Stimulated activated CD4-positive, alpha-beta T cell treated with anti-CD3 and anti-CD28 coated beads, Interleukin-12 subunit alpha, Interleukin-12 subunit beta, amount 100 ng/mL, for 24 hours (primary cell): ENCODE measurements at places on chromosomes 16 and 17.

GRCh38 chr17:81337476-81337879, 42.4 kb upstream of the SLC38A10 start:
- DNase-seq: no peak

GRCh38 chr16:65106757-65107156, 15.1 kb downstream of the CDH11 start:
- DNase-seq: no peak

GRCh38 chr16:74832228-74832627, 57.6 kb upstream of the FA2H start:
- DNase-seq: no peak

- no peak for DNase-seq
These were observed 489 bp downstream of the ZC3H18 start for GRCh38 chr16:88570691-88571092.

DNA sequence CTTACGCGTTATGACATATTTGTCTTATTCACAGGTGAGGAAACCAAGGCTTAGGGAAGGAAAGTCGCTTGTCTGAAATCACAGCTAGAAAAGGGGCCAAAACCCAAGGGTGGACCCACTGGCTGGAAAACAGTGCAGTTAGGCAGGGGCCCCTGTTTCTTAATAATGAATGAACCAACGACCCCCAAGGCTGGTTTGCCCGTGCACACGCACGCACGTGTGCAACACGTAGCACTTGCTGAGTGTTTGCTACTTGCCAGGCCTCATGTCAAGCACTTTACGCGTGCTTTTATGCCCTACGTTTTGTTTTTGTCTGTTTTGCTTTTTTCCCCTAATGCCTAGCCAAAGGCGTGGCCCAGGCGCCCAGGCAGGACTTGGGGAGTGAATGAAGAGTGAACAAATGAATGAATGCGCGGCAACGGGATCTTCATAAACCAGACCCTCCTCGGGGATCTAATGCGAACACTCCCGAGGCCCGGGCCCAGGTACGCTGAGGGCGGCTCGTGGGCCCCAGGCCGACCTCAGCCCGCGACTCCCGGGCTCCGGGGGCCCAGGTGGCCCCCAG, 571 bp upstream of the USP10 start:
- DNase-seq: peak; percentile 0
